Nephron progenitor cell (in vitro differentiated cells): ENCODE measurements at places on chromosomes 13 and 19.

- H3K4me1 ChIP-seq: no peaks in the 10 kb centered on the region
- H3K4me3 ChIP-seq: no peak overlapping the region
- H3K27ac ChIP-seq: no peak overlapping the region
- DNase-seq: no peak
- H3K36me3 ChIP-seq: peaks cover 12% of the 10 kb centered on the region
- no peaks in the 10 kb centered on the region for H3K27me3 ChIP-seq
Observed at GRCh38 chr19:15779756-15780476, 7.5 kb upstream of the OR10H5 start.

GRCh38 chr19:3837332-3837731 lies 31.5 kb downstream of the ZFR2 start:
- no peak for DNase-seq
- no peak overlapping the region for H3K27ac ChIP-seq
- H3K4me1 ChIP-seq: peaks cover 15% of the 10 kb centered on the region
- no peaks in the 10 kb centered on the region for H3K36me3 ChIP-seq
- peaks cover 7% of the 10 kb centered on the region for H3K27me3 ChIP-seq

DNA sequence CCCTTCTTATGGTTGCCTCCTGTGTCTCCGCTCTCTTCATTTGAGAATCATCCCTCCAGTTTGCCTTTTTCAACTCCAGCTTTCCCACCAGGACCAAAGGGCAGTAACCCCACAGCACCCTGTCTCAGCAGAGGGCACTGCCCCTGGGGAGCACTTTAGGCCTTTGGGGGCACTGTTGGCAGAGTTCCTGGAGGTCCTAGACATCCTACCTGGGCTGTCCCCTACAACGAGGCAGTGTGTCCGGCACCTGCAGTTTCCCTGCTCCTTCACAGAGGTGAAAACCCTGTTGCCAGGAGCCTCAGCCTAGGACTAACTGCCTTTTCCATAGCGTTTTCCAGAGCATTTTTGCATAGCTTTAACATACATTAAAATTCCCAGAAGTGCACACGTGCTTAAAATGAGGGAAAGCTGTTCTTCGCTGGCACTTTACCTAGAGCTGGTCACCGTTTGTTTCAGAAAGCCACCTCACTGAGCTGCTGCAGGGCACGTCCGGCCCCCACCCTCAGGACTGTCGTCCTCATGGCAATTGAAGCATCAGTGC lies 234.9 kb downstream of the TEX29 start:
- H3K4me3 ChIP-seq: no peak overlapping the region
- no peak for DNase-seq
- no peak overlapping the region for H3K27ac ChIP-seq
- peaks cover 26% of the 10 kb centered on the region for H3K27me3 ChIP-seq

DNA sequence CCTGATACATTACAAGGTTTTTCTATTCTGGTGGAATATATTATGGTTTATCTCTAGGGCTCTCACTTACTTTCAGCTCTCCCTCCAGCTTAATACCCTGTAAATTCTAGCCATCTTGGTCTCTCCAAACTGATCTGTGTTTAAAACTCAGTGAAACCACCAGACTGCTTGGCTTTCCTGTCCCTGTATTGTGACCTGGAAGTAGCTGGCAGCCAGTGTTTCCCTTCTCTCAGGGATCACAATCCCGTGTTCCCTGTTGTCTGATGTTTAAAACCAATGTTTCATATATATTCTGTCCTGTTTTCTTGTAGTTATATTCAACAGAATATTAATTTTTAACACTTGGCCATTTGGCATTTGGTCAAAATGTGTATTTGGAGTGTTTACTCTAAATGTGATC lies 8.0 kb downstream of the AKAP11 start:
- no peak overlapping the region for H3K4me3 ChIP-seq
- H3K27ac ChIP-seq: no peak overlapping the region
- no peaks in the 10 kb centered on the region for H3K27me3 ChIP-seq
- DNase-seq: no peak
- peaks cover 30% of the 10 kb centered on the region for H3K4me1 ChIP-seq

DNA sequence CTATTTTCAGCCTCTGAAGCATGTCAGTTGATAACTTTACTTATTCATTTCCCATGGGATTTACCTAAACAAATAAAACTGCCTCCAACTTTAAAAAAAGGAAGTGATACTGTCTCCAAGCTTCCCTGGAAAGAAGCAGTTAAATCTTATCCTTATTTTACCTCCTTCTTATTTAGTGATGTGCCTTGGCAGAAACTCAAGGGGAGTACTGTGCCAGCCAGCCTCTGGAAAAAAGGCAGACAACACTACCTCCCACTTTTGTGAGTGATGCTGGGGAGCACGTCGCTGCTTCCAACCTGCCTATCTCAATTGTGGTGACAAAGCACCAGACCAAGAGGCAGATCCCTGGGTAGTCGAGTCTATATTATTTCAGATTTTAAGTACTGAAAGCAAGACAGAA lies 765.6 kb downstream of the DIAPH3 start:
- H3K4me3 ChIP-seq: no peak overlapping the region
- no peaks in the 10 kb centered on the region for H3K27me3 ChIP-seq
- peaks cover 21% of the 10 kb centered on the region for H3K4me1 ChIP-seq
- H3K27ac ChIP-seq: no peak overlapping the region

- H3K27ac ChIP-seq: no peak overlapping the region
- peaks cover 29% of the 10 kb centered on the region for H3K27me3 ChIP-seq
- no peak overlapping the region for H3K4me3 ChIP-seq
- peaks cover 22% of the 10 kb centered on the region for H3K4me1 ChIP-seq
Observed at GRCh38 chr13:113147206-113147605, 11.2 kb upstream of the PROZ start.

GRCh38 chr19:18718015-18718526 lies 34.6 kb downstream of the CRTC1 start:
- peaks cover 34% of the 10 kb centered on the region for H3K4me1 ChIP-seq
- peaks cover 27% of the 10 kb centered on the region for H3K36me3 ChIP-seq

DNA sequence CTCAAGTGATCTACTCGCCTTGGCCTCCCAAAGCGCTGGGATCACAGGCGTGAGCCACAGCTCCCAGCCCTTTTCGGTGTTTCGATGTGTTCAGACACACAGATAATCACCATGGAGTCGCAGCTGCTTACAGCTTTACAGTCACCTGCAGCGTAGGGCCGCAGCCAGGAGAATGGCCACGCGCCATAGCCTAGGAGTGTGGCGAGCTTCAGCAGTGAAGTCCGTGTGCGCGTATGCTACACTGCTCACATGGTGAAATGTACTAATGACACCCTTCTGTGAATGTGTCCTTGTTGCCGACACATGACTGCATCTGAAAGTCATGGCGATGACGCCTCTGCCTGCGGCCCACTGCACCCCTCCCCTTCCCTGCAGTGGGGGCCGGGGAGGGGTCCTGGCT lies 23.6 kb downstream of the AP3D1 start:
- no peak for DNase-seq
- no peak overlapping the region for H3K4me3 ChIP-seq
- no peak overlapping the region for H3K27ac ChIP-seq

DNA sequence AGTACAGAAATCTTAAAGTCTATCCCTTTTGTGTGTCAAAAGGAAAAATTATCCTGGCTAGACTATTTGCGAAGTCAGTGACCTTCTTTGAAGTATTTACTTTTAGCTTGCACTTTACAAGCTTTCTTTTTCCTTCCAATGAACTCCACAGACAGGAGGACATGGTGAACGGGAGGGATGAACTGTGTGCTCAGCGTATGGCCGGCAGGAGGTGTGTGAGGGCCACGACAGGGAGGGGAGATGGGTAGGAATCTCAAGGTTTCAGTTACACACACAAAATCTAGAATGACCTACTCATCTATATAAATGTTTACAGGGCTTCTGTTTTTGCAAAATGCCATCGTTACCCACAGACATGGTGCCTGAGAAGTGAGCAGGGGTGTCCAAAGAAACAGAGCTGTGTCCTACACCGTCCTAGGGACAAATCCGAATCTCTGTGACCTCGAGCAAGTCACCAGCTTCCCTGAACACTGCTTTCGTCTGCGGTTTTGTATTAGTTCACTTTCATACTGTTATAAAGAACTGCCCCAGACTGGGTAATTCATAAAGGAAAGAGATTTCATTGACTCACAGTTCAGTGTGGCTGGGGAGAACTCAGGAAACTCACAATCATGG lies 537.2 kb downstream of the LIG4 start:
- H3K4me1 ChIP-seq: no peaks in the 10 kb centered on the region
- peak overlapping the region; percentile 70 for H3K27ac ChIP-seq
- DNase-seq: no peak

- peak overlapping the region; percentile 99 for H3K4me3 ChIP-seq
- peaks cover 43% of the 10 kb centered on the region for H3K4me1 ChIP-seq
- H3K27me3 ChIP-seq: no peaks in the 10 kb centered on the region
- peak; percentile 55 for DNase-seq
Observed at GRCh38 chr19:53868091-53868891, 608 bp downstream of the MYADM start.

GRCh38 chr19:38445362-38445761 lies 11.9 kb downstream of the RYR1 start:
- DNase-seq: no peak
- H3K27ac ChIP-seq: no peak overlapping the region
- H3K4me1 ChIP-seq: peaks cover 17% of the 10 kb centered on the region
- peaks cover 9% of the 10 kb centered on the region for H3K27me3 ChIP-seq

DNA sequence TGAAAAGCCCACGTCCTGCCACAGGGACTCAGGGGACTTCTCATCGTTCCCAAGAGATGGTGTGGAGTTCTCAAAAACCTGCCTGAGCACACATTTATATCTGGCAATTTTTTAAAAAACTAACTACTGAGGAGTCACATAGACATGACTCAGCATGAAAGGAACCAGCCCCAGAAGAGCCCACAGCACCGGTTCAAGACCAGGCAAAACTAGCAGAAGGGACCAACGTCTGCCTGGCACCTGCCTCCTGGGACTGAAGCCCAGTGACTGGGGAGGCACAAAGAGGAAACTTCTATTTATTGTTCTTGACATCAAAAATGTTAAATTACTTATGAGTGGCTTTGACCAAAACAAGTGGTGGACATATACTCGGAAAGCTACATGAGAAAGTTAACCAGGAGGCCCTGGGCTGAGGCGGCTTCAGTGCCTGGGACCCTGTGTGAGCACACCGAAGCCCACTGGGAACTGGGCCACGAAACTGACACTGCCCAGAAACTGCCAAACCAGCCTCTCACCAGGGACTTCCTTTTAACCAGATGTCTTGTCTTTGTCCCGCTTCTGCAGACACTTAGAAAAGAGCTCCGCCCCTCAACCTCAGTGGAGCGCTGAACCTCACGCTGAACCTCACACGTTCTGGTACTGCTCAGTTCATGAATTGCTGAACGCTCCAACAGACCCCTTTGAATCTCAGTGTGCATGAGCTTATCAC lies 25.7 kb downstream of the C13orf46 start:
- H3K27ac ChIP-seq: no peak overlapping the region
- no peak for DNase-seq
- H3K4me3 ChIP-seq: no peak overlapping the region
- H3K27me3 ChIP-seq: peaks cover 15% of the 10 kb centered on the region
- H3K4me1 ChIP-seq: peaks cover 19% of the 10 kb centered on the region

DNA sequence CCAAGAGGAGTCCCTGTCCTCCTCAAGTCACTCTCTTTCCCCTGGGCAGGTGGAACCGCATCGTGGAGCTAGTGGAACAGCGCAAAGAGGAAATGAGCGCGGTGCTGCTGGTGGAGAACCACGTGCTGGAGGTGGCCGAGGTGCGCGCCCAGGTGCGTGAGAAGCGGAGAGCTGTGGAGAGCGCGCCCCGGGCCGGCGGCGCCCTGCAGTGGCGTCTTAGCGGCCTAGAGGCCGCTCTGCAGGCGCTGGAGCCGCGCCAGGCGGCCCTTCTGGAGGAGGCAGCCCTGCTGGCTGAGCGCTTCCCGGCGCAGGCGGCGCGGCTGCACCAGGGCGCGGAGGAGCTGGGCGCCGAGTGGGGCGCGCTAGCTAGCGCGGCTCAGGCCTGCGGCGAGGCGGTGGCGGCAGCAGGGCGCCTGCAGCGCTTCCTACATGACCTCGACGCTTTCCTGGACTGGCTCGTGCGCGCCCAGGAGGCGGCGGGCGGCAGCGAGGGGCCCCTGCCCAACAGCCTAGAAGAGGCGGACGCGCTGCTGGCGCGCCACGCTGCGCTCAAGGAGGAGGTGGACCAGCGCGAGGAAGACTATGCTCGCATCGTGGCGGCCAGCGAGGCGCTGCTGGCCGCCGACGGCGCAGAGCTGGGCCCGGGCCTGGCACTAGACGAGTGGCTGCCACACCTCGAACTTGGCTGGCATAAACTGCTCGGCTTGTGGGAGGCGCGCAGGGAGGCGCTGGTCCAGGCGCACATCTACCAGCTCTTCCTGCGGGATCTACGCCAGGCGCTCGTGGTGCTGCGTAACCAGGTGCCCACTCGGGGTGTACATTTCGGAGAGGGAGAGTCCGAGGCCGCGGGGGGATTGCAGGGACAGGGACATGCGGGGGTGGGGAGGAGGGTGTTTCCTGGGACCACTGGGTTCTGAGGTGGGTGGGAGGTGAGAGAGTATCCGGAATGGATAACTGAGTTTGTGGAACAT lies 52.8 kb downstream of the SPTBN4 start:
- H3K36me3 ChIP-seq: no peaks in the 10 kb centered on the region
- DNase-seq: peak; percentile 46
- H3K27me3 ChIP-seq: peaks cover 95% of the 10 kb centered on the region

DNA sequence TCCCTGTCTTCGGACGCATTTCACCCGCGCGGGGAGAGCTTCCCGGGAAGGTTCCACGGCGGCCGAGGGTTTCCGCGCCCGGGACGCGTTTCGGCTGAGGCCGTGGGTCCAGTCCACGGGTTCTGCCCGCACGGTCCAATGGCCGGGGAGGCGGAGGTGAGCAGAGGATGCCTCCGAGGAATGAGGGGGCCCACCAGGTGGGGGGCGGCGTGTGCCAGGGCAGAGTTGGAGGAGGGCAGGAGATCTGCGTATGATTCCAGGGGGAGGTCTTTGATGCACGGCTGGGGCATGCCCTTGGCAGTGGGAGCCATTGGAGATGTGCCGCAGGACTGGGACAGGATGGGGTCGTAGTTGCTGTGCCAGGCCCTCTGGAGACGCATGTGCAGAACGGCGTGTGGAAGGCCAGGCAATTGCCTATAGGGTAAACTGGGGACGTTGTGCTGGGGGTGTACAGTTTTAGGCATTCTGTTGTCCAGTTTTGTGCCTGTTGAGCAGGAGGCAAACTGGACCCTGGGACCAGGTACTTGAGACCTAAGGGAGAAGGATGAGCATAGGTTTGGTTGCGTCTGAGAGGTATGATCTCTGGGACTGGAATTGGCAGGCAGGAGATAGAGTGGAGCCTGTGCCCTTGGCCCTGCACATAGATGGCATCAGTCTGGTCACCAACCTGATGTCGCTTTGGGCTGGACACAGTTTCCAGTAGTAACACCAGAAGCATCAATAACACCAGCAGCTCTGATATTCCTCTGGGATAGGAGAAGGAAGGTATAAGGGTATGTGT lies 751 bp downstream of the ZNF584 start:
- peaks cover 35% of the 10 kb centered on the region for H3K4me1 ChIP-seq
- H3K27ac ChIP-seq: no peak overlapping the region
- H3K4me3 ChIP-seq: peak overlapping the region; percentile 87
- no peaks in the 10 kb centered on the region for H3K27me3 ChIP-seq
- peak; percentile 33 for DNase-seq
- peaks cover 42% of the 10 kb centered on the region for H3K36me3 ChIP-seq

- no peak overlapping the region for H3K4me3 ChIP-seq
- H3K4me1 ChIP-seq: peaks cover 43% of the 10 kb centered on the region
- H3K27ac ChIP-seq: no peak overlapping the region
- no peaks in the 10 kb centered on the region for H3K36me3 ChIP-seq
- H3K27me3 ChIP-seq: peaks cover 21% of the 10 kb centered on the region
- DNase-seq: no peak
Observed at GRCh38 chr13:44908266-44908665, 81.0 kb downstream of the NUFIP1 start.
